HuH-7 (cell line): ENCODE measurements at places on chromosomes 3 and 15.

DNA sequence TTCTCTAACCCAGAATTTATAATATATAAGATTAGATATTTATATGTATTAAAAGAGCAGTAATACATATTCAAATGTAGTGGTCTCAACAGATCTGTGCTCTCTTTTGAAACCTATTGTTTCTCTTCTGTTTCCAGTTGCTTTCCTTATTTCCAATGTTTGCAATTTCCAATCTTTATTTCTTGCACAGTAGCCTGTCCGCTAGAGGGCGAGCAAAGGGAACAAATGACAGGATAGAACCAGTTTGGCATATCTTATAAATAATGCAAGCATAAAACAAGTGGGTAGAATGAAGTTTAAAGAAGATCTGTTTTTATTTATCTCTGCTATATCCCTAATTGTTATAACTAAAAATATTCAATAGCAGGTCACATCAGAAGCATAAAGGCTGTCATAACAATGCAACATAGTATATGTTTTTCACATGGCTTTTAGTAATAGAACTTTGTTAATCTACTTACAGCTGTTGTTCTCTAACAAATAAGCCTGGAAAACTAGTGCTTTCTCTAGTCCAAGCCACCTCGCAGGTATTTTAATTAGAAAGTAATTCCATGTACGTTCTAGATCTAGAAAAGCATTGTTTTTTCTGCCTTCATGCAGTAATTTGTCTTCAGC lies 15.1 kb upstream of the TCAIM start:
- DNase-seq = peak; percentile 23

GRCh38 chr15:39710681-39711080 lies 72.0 kb downstream of the FSIP1 start:
- DNase-seq = no peak

GRCh38 chr3:30804984-30805383 lies 89.5 kb downstream of the GADL1 start:
- no peak for DNase-seq

GRCh38 chr3:171768281-171768900 lies 41.9 kb downstream of the PLD1 start:
- DNase-seq = no peak

GRCh38 chr3:118127992-118128391 lies 906.7 kb downstream of the IGSF11 start:
- no peak for DNase-seq

GRCh38 chr3:112376241-112376911 lies 43.4 kb downstream of the CD200 start:
- no peak for DNase-seq

DNA sequence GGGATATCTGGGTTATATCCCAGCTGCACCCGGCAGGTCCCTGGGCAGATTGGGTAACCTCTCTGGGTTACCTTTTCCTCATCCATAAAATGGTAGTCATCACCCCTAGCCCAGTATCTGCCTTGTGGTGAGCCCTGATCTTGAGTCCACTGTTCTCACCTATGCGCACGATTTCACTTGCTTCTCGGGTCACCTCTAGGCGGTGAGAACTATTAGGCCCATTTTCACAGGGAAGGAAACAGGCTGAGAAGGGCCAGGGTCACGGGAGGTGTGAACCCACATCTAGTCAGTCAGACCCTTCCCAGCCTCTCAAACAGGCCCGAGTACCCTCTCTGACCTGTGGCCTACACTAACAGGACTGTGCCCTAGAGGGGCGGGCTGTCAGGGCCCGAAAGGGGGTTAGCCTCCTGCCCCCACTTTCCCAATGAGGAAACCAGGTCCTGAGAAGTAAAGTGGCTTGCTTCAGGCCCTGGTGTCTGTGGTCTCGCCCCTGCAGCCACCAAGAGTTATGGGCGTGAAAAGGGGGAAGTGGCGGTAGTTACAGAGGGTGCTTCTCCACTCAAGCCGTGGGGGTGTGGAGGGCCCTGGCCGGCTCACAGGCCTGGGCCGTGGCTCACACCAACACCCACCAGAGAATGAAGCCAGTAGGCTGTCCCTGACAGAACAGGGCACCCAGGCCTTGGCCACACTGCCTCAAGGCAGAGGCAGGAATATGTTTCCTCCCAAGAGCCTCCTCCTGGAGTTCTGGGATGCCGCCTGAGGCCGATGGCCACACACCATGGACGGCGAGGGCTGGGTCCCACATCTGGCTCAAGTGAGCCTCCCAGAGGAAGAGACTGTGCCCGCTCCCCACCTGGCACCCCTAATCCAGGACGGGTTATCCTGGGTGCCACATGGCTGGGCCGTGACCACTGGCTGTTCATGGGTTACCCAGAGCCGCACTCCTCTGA lies 19.5 kb downstream of the PSTPIP1 start:
- no peak for DNase-seq

DNA sequence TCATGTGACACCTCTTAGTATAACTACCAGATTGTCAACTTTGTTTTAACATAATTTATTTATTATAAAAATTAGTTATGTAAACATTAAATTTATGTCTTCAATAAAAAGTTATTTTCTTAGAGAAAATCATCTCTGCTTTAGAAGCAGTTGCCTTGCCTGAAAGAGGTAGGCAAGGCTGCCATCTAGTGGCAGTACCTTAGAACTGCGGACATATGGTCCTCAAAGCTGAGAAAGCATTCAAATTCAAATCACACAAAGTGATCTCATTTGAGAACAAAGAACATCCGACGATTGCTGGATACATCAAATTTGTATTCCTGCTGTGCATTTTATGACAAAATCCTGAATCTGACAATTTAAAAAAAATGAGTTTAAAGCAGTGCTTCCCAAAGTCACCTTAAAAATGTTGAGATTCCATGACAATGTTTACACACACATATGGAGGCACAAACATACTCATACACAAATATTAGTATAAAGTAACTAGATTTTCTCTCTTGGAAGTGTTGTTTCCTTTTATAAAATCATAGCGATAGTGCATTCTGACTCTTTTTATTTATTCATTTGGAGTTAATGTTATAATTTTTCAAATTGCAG lies 617.4 kb downstream of the CADM2 start:
- DNase-seq = peak; percentile 5

GRCh38 chr3:47852604-47853602 lies 50.0 kb downstream of the DHX30 start:
- no peak for DNase-seq

GRCh38 chr15:91338766-91339165 lies 238.7 kb downstream of the SV2B start:
- no peak for DNase-seq

DNA sequence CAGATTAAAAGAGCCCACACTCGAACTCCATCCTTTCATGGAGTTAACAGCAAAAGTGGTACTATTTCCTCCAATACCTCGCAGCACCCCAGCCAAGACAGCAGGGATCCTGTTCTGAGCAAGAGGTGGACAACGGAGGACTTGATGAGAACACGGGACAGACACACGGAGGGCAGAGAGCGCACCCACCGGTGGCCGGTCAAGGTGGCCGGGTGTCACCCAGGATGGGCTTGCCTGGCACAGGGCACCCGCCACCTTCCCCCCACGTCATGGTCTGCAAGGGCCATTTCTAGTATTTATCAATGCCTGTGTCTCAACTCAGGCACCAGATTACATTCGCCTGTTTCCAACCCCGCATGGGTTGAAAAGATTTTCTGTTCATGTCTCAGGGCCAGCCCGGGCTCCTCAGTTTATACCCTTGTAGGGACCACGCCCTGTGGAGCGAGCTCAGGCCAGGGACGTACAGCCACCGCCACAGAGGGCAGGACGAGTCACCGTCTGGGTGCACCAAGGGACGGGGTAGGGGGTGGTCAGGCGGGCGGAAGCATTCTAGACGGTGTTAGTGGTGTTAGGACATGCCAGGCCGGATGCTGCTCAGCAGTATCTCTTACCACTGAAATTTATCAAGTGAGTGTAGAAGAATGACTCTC lies 64.2 kb downstream of the CYFIP1 start:
- DNase-seq = no peak

DNA sequence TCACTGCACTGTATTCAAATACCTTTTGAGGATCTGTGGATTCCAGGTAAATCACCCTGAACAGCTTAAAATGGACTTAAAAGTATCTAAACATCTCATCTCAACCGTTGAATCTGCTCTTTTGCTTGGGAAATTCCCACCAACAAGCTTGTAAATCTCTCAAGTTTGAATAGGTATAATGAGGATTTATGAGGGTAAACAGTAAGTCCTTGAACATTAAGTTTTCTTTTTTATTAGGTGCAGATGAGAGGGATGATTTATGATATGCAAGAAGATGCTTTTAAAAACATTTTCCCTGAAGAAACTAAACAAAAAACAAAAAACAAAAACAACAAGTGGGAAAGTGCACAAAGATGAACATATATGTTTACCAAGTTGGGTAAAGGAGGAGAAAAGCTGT lies 290.6 kb downstream of the ROBO1 start:
- no peak for DNase-seq

DNA sequence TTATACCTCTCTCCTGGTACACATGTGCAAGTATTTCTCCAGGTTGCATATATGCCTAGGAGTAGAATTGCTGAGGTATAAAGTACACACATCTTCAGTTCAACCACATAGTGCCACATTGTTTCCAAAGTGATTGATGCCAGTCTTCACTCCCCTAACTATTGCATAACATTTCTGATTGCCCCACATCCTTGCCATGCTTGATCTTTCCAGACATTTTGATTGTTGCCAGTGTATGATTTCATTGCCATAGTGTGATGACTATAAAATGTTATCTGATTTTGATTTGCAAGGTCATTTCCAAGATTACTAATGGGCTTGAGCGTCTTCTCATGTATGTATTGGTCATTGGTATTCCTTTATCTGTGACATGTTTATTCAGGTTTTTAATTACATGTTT lies 61.1 kb upstream of the MLF1 start:
- no peak for DNase-seq

DNA sequence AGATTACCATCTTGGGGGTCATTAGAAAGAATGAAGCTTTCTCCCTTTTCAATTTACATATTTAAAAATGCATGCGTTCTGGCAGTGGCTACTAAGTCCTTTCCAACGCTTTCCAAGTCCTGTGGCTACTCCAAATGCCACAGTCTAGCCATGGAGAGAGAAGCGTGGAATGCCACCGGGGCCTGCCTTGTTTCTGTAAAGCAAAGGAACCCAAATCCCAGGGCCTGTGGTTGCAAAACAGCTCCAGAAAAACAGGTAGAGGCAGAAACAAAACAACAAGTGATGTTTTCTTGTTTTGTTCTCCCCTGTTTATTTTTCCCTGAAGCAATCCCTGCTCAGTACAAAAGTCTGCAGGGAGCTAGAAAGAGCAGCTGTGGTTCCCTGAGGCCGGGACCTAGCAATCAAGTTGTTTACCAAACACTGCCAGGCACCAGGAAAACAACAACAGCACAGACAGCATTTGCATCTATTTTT lies 85.5 kb downstream of the FOXP1 start:
- no peak for DNase-seq
